ENCODE measurements at places on chromosomes 16 and 17.

- no peak for DNase-seq
Measured at GRCh38 chr16:2846511-2847310, 11.3 kb downstream of the PRSS22 start.

DNA sequence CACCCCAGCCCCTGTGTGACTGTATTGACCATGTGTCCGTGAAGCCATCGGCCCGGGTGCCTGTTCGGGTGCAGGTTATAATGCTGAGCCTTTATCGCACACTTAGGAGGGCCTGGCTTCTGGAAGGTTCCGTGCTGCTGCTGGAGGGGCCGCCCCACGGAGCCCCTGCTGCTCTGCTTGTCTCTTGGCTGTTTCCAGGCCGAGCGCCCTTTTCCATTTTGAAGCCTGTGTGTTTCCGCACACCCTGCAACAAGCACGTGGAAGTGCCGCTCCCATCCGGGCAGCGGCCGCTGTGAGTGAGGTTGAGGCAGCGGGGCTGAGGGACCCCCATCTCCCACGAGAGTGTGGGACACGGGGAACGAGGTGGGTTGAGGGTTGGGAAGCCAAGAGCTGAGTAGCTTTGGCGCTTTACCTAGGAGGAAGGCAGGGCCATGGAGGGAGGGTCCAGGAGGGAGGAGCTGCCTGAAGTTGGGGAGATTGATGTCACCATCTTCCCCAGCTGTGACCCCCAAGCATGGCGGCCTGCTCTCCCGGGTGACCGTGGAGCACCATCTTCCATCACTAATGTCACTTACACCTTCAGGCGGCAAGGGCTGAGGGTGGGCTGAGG is 200.1 kb upstream of the GSE1 start:
- no peak for DNase-seq

DNA sequence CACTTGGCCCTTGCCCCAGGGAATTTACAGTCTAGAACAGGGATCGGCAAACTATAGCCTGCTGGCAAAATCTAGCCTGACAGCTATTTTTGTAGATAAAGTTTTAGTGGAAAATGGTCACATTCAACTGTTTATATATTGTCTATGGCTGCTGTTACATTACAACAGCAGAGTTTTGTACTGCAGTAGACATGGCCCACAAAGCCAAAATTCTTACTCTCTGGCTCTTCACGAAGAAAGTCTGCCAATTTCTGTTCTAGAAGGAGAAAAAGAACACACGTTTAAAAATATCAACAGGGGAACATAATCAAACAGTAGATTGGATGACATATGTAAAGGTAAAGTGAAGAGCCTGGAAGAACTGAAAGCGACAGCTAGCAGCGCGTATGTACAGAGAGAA is 33.2 kb upstream of the CCDC182 start:
- DNase-seq: no peak

DNA sequence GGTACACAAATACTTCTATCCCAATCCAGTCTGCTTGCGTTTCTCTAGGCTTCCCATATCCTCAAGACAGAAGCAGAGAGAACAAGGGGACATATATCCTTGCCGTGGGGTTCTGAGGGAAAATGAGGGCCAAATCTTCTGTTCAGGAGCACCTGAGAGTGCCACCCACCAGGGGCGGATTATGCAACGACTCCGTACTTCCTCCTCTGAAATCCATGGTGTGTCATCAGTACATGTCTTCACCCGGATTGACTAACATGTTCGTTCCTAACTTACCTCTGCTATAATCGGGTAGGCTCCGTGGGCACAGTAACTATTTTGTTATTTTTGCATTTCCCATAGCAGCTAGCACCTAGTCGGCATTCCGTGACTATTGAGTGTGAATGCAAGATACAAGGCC is 7.8 kb upstream of the ZNF200 start:
- no peak for DNase-seq

DNA sequence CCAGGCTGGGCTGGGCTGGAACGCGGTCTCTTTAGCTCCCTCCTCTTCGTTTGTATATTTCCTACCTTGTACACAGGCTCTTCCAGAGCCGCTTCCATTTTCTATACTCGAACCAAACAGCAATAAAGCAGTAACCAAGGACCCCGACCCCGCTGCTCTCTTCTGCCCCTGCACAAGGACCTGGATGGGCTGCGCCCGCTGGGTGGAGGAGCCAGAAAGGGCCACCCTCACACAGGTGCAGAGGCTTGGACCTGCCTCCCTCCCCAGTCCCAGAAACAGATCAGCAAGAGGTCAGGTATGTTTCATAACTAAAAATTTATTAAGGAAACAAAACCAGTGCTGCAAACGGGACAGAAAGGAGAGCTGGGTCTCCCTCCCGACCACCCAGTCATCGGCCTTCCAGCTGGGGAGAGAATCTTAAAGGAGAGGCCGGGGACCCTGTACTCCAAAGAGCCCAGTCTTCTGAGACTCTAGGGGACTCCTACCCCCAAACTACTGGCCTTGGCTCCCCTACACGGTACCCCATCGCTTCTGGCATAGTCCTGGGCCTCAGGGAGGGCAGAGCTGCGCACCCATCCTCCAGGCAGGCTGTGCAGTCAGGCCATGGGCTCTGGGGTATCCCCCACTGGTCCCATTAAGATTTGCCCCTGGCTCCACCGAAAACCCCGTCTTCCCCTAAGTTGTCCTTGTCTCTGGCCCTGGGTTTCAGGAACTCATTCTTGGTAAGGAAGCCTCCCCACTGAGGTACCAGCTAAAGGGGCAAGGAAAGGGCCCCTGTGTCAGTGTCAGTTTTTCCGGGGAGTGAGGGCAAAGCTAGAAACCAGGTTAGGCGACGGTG is 4.9 kb downstream of the HIC1 start:
- no peak for DNase-seq

- DNase-seq: no peak
Measured at GRCh38 chr16:85112364-85112763, at the start of gene CIBAR2. TSS of gene CIBAR2 (minus strand) at chr16:85112472. CDS start at chr16:85112352, 120 bp downstream.

- DNase-seq: no peak
Measured at GRCh38 chr16:4556580-4556979, 440 bp downstream of the C16orf96 start.

DNA sequence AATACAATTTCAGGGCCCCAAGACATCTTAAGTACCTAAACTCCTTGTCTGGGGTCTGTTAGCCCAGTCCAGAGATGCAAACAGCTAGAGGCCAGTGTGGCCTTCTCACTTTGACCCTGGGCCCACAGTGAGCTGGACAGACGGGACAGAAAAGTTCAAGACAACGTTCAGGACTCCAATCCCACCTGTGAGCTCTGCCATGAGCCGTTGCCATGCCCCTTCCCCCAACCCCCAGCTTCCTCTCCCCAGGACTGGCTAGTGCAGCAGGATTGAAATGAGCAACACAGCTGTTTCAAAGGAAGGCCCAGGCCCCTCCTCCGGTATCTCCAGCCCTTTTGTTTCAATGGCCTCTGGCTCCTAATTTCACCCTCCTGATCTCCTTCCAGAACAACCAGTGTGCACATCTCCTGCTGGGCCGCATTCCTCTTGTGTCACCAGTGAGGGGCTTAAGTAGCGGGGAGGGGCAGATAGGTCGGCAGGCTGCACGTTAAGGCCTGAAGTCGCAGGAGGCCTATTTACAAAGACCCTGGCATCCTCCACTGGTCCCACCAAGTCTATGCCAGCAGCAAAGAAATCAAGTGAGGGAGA is 11.3 kb downstream of the AXIN2 start:
- no peak for DNase-seq

- no peak for DNase-seq
Measured at GRCh38 chr17:10290041-10290440, 82.8 kb downstream of the MYH13 start.

DNA sequence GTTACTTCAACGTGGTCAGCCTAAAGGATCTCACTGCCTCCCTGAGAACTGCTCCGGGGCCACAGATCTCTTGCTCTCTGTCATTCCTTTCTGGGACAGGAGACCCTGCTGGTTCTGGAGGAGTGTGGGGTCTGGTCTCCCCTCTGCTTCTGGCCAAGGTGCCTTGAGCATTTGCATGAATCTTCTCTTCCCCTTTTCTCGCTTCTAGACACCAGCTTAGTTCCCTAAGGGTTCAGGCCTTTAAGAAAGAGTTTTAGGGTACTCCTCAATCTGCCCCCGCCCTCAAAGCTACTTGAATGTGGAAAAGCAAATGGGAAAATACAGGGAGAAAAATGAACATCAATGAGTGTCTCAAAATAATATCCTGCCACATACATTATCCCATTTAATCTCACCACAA is 48.1 kb downstream of the WSB1 start:
- no peak for DNase-seq

DNA sequence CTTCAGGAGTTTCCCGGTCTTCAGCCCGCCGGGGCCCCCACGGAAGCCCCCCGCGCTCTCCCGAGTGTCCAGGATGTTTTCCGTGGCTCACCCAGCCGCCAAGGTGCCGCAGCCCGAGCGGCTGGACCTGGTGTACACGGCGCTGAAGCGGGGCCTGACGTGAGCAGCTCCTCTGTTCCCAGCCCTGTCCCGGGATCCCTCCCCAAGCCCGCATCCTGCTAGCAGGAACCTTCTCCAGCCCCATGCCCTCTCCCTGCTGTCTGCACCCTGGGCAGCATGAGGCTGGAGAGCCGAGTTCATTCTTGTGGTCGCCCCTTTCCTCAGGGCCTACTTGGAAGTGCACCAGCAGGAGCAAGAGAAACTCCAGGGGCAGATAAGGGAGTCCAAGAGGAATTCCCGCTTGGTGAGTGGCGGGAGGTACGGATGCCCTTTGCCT is 10.1 kb downstream of the RIPOR1 start:
- DNase-seq: no peak

GRCh38 chr17:75049057-75049456 is 2.0 kb downstream of the KCTD2 start:
- no peak for DNase-seq

DNA sequence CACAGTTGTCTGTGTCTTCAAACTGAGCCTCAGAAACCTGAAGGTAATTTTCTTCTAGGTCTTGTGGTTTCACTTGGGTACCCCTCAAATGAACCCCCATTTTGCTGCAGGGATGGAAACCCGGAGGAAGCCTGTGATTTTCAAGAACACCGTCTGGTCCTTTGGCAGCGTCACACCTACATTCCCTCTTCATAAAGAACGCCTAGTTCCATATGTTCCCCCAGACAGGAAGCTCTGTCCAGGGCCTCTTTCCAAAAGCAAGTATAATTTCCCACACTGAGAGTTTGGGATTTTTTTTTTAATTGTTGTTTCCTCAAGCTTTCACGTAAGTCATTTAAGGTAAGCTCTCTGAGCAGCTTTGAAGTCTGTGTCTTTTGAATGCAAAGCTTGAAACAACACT is 515.0 kb downstream of the TMEM114 start:
- no peak for DNase-seq

- no peak for DNase-seq
Measured at GRCh38 chr17:51046514-51047384, 73.9 kb downstream of the SPAG9 start.

DNA sequence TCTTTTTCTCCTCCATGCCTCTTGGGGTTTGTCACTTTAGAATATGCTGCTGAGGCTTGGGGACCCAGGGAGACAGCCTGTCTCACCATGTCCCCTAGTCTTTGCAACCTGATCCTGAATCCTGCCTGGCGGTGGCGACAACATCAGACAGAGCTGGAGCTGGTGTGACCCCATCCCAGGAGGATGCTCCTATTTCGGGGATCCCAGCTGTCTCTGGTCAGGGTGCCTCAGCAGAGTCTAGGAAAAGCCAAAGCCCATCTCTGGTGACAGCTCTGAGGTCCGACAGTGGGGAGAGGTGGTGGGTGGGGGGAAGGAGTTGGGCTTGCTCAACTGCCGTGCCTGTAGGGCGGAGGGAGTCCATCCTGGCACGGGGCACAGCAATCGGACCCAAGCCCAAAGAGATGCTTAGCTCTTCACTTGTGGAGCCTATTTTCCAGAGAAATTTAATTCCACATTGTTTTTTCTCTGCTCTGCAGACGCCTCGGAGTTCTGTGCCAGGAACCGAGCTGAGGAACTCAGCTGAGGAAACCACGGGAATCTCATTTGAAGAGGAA is 10.3 kb upstream of the TNS4 start:
- no peak for DNase-seq

DNA sequence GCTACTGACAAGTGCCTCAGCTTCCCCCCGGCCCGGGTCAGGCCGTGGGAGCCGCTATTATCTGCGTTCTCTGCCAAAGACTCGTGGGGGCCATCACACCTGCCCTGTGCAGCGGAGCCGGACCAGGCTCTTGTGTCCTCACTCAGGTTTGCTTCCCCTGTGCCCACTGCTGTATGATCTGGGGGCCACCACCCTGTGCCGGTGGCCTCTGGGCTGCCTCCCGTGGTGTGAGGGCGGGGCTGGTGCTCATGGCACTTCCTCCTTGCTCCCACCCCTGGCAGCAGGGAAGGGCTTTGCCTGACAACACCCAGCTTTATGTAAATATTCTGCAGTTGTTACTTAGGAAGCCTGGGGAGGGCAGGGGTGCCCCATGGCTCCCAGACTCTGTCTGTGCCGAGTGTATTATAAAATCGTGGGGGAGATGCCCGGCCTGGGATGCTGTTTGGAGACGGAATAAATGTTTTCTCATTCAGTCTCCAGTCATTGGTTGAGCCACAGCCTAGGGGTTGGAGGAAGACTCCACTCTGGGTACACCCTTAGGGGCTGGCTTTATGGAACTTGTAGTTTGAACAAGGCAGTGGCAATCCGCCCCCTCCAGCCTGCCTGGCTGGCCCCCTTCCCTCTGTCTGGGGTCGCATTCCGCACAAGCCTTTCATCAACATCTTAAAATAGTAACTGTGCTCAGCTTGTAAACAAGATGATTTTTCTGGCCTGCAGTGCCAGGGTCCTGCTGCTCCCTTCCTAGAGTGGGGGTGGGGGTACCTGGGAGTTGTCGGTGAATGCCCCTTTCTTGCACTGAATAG is 4.1 kb downstream of the SYNGR2 start:
- DNase-seq: peak; percentile 53

DNA sequence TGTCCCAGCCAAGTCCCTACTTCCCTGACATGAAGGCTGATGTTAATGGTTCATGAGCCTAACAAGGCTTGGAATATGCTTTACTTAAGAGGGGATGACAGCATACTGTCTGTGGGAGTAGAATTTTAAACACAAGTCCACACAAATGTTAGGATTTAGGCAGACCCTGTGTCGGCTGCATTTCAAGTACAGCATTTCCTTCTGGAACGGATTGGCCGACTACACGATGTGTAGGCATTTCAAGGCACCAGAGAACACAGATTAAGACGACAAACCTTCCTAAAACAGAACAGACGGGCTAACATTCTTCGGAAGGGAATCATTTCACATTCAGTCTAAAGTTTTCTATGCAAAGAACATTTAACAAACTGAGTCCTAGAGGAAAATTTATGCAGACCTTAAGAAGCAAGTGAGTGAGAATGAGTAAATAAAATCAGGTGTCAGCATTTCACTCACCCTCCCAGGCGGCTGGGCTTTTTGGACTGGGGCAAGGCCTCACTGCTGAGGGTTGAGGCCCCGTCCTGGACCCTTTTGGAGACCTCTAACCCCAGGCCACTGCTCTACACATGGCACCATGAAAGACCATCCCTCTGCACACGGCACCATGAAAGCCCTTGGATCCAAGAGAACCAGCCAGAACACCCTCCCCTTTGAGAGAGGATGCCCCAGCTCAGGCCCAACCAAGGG is 67.5 kb downstream of the SMPD3 start:
- no peak for DNase-seq

DNA sequence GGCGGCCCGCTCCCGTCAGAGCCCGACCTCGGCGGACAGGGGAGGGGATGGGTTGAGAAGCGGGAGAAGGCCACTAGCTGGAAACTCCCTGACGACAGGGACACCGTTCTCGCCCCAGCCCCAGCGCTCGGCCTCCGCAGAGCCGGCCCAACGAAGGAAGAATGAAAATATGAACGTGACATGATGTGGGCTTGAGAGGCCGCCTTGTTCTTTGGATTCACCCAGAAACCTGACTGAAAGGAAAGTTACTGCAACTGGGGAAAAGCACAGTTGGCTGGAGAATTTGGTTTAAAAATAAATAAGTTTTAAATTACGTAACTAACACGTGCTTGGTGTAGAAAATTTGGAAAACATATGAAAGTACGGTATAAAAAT is 21.1 kb downstream of the NPTX1 start:
- DNase-seq: peak; percentile 15

Data from MM.1S (cell line).